Iris pigment epithelial cell (primary cell): ENCODE measurements at places on chromosomes 4 and X.

DNA sequence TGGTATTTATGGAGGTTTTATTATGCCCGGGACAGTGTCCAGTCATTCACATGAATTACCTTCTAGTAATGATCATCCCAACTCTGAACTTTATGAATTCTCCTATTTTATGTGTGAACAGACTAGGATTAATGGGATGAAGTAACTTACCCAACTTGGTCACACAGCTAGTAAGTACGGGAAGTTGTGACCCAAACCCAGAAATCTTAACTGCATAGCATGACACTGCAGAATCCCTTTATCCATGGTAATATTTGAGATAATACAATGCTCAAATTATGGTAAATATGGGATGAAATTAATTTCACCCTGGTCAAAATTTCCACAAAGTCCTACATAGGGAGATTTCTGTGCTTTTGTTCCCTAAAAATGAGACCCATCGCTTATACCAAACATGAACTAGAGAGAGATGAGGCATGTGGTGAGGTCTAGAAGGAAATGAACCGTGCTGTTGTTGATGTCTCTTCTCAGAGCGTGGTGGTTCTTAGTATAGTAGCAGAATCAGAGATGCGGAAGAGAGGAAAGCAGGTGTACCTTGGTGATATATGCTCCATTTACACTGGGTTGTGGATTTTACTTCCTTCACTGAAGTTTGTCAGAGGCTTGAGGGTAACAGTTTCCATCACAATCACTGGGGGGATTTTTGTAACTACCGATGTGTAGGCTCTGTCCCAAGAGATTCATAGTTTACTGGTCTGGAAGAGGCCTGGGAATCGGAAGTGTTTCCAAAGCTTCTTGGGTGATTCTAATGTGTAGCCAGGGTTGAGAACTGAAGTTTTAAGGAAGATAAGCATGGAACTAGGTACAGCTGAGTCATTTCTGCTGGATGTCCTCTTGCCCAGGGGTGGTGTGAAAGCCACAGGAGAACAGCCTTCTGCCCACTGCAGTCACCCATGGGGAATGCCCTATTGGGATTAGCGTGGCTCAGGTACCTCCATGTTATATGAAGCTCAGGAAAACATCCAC is 30.2 kb upstream of the FAM9C start:
- no peak for DNase-seq

DNA sequence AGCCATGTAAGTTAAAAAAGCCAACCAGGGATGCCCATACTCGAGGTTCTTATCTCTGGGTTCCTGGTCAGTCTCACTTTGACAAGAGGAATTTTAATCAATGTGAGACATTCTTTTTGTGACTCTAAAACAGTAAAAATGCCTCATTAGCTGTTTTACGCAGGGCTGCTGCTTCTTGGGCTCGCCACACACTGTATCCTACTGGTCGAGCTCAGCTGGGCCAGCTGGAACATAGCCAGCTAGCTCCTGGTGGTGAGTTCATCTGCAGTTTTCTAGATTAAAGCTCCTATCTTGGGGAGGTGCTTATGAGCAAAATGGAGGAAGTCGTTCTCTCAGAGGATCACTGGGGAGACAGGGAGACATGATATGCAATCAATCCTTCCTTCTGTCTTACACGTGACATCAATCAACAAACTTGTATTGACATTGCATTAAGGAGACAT is 55.9 kb upstream of the LEF1 start:
- peak; percentile 37 for DNase-seq

- DNase-seq = peak; percentile 38
Observed at GRCh38 chr4:37928426-37929416, 31.5 kb upstream of the PTTG2 start.

GRCh38 chrX:135541351-135541750 is 20.9 kb downstream of the INTS6L start:
- DNase-seq = no peak

DNA sequence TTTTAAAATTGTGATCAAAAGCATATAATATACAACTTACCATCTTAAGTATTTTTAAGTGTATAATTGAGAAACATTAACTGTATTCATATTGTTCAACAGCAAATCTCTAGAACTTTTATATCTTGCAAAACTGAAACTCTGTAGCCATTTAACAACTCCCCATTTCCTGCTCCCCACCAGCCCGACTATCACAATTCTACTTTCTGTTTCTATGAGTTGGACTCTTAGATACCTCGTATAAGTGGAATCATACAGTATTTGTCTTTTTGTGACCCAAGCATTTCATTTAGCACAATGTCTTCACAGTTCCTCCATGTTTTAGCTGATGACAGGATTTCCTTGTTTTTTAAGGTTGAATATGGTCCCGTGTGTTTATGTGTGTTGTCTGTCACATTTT is 106.0 kb downstream of the LRBA start:
- DNase-seq = no peak
